ENCODE measurements at places on chromosomes 4 and X.

- no peak for DNase-seq
Observed at GRCh38 chr4:106201373-106201772, 114.6 kb downstream of the TBCK start.

GRCh38 chr4:101157415-101158133, 189.8 kb downstream of the PPP3CA start:
- DNase-seq = no peak

DNA sequence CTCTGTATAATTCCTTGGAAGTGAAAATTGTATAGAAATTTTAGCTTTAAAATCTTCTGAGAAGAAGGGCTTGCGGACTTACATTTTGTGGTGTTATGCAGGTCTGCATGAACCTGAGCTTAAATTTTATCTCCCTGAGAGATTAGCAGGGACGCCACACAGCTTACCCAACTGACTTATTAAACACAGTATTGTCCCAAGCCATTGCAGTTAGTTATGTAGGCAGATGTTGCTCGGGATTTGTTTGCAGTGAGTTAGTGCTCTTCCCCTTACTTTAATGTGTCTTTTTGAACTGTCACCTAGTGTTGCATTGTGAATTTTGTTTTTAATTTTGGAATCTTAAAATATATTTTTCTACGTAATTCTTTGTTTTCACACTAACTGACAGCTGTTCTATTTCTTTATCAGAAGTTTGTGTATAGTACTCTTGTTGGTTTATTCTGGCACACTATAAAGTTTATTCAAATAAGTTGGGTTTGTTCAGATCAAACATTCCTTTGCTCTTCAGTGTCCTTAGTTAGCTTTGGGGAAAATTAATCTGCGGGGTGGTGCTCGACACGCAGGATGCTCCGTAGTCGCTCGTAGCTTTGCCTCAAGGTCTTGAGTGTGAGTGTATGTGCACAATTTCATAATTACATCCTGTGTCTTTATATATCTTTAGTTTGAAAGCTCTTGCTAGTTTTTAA, 145.4 kb downstream of the STIM2 start:
- no peak for DNase-seq

GRCh38 chr4:40292313-40292759, 42.8 kb upstream of the CHRNA9 start:
- DNase-seq = no peak

- DNase-seq = peak; percentile 95
Observed at GRCh38 chr4:74932832-74933561, at the start of gene PARM1. TSS of gene PARM1 (plus strand) at chr4:74933116. CDS start at chr4:74933328, 212 bp downstream.

- no peak for DNase-seq
Observed at GRCh38 chr4:161519611-161520010, 644.2 kb downstream of the FSTL5 start.

DNA sequence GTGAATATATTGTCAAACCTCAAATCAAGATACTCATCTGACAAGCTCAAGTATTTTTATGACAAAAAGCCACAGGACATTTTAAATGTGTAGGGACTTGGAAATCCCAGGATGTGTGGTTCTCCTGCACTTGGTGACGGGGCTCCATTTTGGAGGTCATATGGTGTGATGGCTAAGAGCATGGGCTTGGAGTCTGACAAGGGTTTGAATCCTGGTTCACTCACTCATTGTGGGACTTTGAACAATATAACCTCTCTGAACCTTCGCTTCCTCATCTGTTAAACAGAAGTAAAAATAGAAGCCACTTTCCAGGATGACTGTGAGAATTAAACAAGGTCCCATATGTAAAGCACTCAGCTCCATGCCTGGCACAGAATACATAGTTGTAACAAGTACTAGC, 99.6 kb downstream of the SMIM20 start:
- no peak for DNase-seq

GRCh38 chr4:165301833-165302232, 25.6 kb upstream of the MSMO1 start:
- DNase-seq = no peak

GRCh38 chrX:134803060-134803459, 144.8 kb upstream of the PLAC1 start:
- no peak for DNase-seq
